ENCODE measurements at places on chromosomes 12 and 14.

GRCh38 chr12:55681142-55682077 is 26.3 kb downstream of the ITGA7 start:
- DNase-seq: peak; percentile 64

- no peak for DNase-seq
These were observed 27.2 kb upstream of the VSX2 start for GRCh38 chr14:74211945-74212580.

DNA sequence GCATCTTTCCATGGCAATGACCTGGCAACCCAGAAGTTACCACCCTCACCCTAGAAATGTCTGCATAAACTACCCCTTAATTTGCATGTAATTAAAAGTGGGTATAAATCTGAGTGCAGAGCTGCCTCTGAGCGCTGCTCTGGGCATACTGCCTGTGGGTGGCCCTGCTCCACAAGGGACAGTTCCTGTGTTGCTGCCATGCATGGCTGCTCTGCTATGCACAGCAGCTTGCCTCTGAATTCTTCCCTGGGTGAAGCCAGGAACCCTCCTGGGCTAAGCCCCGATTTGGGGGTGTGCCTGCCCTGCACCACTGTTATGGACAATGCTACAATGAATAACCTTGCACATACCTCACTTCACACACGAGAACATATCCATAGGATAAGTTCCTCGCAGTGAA is 35.7 kb upstream of the GPR132 start:
- DNase-seq: no peak

- no peak for DNase-seq
These were observed 101.0 kb upstream of the KITLG start for GRCh38 chr12:88681271-88681670.

- DNase-seq: no peak
These were observed 261.7 kb upstream of the CRY1 start for GRCh38 chr12:107355004-107355565.

GRCh38 chr14:31884776-31885379 is 192.2 kb upstream of the ARHGAP5 start:
- DNase-seq: no peak

DNA sequence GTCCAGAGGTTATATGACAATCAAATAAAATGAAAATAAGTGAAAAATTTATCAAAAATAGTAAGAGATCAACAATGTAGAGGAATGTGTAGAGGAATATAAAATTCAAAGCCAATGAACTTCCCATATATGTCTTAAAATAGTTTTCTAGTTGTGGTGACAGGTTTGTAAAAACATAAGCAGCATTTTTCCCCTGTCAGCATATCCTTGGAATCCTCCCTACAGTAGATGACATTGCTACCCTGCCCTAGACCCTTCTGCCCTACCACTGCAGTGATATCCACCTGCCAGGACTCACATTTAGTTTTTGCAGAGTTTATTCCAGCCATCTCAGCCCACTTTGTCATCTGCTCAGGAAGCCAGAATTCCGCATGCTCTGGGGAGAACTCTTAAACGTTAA is 842.0 kb downstream of the RPS29 start:
- no peak for DNase-seq

GRCh38 chr14:55819610-55820304 is 239.8 kb downstream of the KTN1 start:
- DNase-seq: no peak

Data from Kasumi-1 (cell line).